ENCODE measurements at places on chromosomes 12 and 14.

GRCh38 chr12:105741786-105742566, 396.8 kb downstream of the NUAK1 start:
- DNase-seq: no peak

- no peak for DNase-seq
Measured at GRCh38 chr12:52073531-52074381, 4.0 kb downstream of the ATG101 start.

GRCh38 chr14:102942069-102942468, 19.6 kb downstream of the AMN start:
- no peak for DNase-seq

- no peak for DNase-seq
Measured at GRCh38 chr12:6573001-6573400, 4.9 kb upstream of the NOP2 start.

- DNase-seq: no peak
Measured at GRCh38 chr12:92046557-92047392, 98.9 kb downstream of the BTG1 start.

- no peak for DNase-seq
Measured at GRCh38 chr12:92191061-92191460, 45.4 kb upstream of the BTG1 start.

- DNase-seq: no peak
Measured at GRCh38 chr12:44441155-44441554, 435.0 kb downstream of the NELL2 start.

DNA sequence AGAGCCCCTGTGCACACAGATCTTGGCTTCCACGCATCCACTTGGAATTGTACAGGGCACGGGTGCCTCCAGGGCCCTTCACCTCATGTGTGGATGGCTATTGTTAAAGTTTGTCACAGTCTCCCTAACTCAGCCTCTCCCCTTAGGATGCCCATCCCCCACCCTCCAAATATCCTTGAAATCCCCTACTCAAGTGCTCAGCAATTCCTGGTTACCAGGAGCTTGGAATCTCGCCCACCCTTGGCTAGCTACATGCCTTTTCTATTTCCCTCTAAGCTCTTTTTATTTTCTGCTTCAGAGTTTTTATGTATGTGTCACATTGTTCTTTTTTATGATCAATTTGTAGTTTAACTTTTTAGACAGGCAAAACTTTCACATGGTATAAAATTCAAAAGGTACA, 13.0 kb upstream of the NR1H4 start:
- no peak for DNase-seq

GRCh38 chr12:56165369-56165768, 7.2 kb downstream of the MYL6 start:
- no peak for DNase-seq

GRCh38 chr12:131189781-131190180, 236.1 kb downstream of the ADGRD1 start:
- DNase-seq: no peak

- DNase-seq: no peak
Measured at GRCh38 chr12:84718906-84719305, 193.7 kb downstream of the SLC6A15 start.

DNA sequence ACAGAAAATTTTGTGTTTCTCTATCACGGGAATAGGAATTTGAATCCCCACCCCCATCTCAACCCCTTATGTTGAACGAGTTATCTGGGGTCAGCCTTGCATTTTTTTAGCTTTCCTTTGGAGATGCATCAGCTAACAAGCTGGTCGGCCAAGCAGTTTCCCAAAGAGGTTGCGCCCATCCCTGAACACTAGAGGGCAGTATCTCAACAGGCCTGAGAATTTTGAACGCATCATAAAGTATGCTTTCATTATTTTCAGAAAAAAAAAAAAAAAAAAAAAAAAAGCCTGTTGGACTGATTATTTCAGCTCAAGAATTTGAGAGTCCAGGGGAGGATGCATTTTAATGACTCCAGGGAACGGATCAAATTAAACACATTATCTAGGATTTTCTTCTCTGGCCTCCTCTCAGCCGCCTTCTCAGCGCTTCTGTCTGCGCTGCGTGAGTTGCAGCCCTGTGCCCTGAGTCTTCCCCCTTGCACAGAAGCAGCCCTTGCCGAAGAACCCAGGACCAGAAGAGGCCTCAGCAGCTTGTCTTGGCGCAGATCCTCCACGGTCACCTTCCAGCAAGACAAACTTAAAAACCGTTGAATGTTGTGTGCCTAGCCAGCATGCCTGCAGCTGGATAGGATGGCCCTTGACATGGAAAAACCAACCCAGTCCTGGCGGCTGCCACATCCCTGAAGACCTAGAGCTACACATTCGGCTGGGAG, 76.6 kb upstream of the GZMB start:
- no peak for DNase-seq

- no peak for DNase-seq
Measured at GRCh38 chr14:72549026-72549425, 344.9 kb downstream of the DPF3 start.

- peak; percentile 21 for DNase-seq
Measured at GRCh38 chr12:18158774-18159557, 69.0 kb upstream of the RERGL start.

DNA sequence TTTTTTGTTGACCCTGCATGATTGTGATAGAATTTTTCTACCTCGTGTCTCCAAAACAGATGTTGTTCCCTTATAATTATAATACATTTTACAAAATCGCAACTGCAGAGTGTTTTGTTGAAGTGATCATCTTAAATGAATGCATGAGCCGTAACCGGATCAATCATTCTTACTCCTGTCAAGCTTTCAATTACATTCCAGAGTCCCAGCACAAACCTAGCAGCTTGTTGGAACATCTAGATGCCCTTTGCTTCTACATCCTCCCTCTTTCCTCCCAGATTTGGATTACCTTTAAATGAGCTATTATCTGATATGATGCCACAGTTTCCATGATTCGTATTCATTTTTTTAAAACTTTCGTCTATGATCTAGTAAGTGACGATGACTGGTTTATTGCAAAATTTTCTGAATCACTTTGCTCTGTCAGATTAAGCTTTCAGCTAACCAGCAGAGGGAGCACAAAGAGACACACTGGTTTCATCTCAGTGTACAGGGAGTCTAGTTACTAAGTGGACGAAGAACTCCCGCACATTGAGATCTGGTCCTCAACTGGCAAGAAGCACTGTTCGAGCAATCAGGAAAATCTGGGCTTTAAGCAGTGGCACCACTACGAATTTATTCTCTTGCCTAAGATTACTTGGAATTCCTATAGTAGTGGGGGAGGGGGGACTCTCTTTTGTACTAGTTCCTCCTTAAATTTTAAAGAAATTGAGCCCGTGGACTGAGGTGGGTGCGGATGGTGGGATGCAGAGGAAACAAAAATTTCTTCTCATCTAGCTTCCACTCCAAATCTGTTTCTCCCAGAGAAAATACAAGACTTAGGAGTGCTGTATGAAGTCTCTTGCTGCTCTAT, 40.9 kb downstream of the TSHR start:
- DNase-seq: no peak

DNA sequence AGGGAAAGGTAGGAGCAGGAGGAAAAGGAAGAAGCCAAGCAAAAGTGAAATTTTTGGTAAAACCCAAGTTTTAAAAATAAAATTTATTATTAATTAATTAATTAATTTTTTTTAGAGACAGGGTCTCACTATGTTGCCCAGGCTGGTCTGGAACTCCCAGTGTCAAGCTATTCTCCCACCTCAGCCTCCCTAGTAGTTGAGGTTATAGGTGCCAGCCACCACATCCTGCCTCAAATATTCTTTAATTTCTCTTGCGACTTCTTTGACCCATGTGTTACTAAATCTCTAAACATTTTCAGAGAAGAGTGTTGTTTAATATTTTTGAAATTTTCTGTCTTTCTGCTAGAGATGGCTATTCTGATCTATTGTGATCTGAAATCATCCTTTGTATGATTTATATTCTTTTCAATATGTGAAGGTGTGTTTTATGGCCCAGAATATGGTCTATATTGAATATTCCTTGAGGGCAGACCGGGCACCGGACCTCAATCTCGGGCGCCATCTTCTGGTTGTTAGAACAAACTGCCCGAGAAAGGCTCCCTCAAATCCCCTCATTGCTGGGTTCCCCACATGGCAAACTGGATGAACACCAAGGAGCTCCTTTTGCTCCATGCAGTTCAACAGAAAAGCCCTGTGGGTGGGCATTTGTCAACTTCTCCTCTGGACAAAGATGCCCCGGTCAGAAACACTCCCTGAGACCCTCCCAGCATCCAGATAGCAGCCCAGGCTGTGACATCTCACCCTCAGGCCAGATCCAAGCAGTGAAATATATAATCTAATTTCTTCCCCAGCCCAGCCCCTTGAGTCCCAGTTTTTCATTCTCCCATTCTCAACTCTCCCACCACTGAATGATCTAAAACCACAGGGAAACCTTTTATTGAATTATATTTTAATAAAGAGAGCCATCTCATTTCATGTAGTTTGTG, 110.5 kb downstream of the ASCL4 start:
- DNase-seq: peak; percentile 22

- peak; percentile 25 for DNase-seq
Measured at GRCh38 chr14:96275177-96276112, 19.4 kb downstream of the BDKRB1 start.

DNA sequence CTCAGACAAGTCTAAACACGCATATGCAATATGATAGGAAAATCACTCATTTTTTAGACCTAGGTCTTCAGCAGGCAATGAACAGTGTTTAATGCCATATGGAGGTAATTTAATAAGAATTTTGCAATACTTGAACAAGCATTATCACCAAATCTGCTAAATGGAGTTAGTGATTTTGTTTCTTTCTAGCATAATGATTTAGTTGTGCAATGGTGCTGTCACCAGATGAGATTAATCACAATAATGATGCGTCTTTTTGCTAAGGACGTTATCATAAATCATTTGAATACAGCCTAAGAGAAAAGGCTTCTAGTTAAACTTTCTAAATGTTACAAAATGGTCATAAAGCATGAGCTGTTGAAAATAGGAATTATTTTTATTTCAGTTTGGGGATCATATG, 170.0 kb upstream of the SLC16A7 start:
- no peak for DNase-seq

- DNase-seq: no peak
Measured at GRCh38 chr12:46555406-46555852, 182.9 kb upstream of the SLC38A2 start.

- no peak for DNase-seq
Measured at GRCh38 chr14:55583942-55584468, 4.0 kb downstream of the KTN1 start.

GRCh38 chr12:118840399-118840798, 140.9 kb upstream of the SRRM4 start:
- DNase-seq: no peak

DNA sequence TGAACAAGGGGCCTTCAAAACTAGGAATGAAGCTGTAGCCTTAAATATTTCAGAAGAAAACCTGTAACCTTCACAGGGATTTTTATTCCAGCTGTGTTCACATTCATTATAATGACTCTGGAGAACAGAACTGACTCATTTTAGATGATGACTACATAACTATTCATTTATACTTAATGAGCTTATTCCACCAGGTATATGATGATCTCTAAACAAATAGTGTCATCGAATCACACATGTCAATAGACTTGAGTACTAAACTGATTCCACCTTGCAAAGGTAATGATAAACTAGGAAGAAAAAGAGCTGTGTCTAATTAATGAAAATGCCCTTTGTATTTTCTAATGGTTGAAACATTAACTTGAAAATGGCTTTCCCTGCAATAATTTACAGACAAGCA, 433.2 kb downstream of the PDZRN4 start:
- no peak for DNase-seq

DNA sequence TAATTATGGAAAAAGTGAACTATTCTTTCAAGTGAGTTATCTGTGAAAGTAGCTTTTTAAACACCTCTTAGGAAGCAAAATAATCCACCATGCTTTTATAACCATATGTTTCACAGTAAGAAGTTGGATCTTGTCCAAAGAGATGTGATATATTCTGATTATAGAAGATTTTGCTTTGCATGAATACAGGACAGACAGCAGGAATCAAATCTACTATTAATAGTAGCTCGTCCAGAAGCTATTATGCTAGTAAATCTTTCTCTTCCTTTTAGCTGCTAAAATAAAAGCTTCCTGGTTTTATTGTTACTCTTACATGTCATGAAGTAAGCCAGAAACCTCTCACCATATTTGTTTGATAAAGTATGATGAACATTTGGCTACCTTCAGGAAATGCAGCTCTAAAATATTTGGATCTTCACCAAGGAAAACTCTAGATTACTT, 257.0 kb downstream of the IPO8 start:
- DNase-seq: no peak

DNA sequence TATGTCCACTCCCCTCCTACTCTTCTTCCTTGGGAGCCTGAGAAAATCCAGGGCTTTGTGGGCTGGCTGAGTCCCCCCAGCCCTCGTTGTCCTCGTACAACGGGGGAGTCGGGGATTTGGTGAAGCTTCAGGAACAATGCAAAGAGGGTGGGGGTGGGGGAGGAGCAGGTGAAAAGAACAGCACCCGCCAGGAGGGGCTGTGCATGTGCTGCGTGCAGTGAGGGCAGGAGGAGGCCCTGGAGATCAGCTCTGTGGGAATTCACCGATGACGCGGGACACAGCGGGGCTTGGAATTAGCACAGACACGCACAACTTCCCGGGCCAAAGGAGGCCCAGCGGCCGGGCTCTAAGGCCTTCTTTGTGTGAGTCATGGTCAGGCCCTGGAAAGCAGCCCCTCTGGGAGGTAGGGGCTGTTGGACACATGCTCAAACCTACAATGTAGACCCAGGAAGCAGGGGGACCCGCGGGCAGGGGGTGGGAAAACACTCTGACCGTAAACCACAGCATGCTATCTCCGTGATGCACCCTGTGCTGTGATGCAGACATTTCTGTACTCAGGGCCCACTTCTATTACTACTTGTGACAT, 32.8 kb downstream of the RBM19 start:
- DNase-seq: no peak

DNA sequence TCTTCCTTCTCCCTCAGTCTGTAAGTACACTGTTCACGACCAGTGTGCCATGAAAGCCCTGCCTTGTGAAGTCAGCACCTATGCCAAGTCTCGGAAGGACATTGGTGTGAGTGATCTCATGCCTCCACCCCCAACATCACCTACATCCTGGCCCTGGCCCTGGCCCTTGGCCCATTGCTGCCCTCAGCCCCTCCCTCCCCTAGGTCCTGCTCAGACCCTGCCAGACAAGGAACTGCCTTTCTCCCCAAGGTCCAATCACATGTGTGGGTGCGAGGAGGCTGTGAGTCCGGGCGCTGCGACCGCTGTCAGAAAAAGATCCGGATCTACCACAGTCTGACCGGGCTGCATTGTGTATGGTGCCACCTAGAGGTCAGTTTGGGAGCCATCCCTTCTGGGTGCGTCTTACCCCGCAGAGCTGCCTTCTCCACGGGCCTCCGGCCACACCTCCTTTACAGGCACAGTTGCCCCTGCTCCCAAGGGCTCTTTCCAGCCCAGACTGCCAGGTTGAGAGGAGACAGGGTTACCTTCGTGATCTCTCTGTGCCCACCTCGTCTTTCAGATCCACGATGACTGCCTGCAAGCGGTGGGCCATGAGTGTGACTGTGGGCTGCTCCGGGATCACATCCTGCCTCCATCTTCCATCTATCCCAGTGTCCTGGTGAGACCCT, 9.2 kb downstream of the DGKA start:
- peak; percentile 76 for DNase-seq
